ENCODE measurements at places on chromosomes 13 and 19.
A peak's percentile ranks its signal among the peaks of the same experiment; 100 is the strongest.

- DNase-seq, result no peak
Measured at GRCh38 chr13:113182046-113182445, 23.6 kb downstream of the PROZ start.

DNA sequence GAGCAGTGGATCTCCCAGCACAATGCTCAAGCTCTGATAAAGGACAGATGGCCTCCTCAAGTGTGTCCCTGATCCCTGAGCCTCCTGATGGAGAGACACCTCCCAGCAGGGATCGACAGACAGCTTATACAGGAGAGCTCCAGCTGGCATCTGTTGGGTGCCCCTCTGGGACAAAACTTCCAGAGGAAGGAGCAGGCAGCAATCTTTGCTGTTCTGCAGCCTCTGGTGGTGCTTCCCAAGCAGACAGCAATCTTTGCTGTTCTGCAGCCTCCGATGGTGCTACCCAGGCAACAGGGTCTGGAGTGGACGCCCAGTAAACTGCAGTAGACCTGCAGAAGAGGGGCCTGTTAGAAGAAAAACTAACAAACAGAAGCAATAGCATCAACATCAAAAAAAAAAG lies 349.3 kb upstream of the SPRY2 start:
- DNase-seq, result no peak

DNA sequence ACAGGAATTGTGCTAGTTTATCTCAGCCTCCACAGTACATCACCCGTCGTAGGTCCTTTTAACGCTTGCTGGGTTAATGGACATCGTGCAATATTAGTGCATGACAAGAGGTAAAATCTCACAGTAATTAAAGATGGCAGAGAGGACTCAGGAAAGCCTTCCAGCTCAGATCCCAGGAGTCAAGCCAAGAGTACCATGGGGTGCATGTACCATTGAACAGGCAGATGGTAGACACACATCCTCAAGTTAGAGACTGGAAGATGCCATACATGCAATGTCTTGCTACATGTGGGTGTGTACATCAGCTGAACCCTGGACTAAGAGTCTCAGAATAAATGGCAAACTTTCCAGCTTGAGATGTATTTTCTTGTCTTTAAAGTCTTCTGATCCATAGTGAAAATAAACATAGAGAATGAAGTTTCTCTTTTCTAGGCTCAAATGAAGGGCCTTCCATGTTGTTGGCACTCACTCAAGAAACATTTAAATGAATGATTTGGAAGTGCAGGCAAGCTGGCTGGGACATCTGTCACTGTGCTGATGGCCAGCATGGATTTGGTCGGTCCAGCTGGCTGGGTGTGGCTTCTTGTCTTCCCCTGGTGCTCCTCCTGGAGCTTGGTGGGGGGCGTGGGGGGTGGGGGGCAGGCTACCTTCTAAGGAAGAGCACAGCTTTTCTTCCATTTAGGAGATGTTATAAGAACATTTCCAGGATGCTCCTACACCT lies 290.9 kb upstream of the MAB21L1 start:
- no peak for DNase-seq

- peak; percentile 63 for DNase-seq
Measured at GRCh38 chr19:46081928-46082727, 41.3 kb upstream of the IGFL4 start.

DNA sequence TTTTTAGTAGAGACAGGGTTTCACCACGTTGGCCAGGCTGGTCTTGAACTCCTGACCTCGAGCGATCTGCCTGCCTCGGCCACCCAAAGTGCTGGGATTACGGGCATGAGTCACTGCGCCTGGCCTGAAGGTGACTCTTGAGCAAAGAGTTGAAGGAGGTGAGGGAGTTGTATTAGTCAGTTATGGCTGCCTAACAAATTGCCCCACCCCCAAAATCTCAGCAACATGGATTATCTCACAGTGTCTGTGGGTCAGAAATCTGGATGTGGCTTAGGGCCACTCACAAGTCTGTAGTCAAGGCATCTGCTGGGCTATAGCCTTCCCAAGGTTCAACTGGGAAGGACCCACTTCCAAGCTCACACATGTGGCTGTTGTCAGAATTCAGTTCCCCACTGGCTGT lies 52.8 kb upstream of the ADGRE5 start:
- DNase-seq, result no peak

- DNase-seq, result no peak
Measured at GRCh38 chr13:73187106-73187505, 128.3 kb downstream of the KLF5 start.

- no peak for DNase-seq
Measured at GRCh38 chr19:6209233-6209632, 70.5 kb downstream of the MLLT1 start.

GRCh38 chr19:6185835-6186834 lies 50.7 kb downstream of the ACSBG2 start:
- DNase-seq, result no peak

GRCh38 chr13:97328222-97328790 lies 105.7 kb upstream of the RAP2A start:
- no peak for DNase-seq

DNA sequence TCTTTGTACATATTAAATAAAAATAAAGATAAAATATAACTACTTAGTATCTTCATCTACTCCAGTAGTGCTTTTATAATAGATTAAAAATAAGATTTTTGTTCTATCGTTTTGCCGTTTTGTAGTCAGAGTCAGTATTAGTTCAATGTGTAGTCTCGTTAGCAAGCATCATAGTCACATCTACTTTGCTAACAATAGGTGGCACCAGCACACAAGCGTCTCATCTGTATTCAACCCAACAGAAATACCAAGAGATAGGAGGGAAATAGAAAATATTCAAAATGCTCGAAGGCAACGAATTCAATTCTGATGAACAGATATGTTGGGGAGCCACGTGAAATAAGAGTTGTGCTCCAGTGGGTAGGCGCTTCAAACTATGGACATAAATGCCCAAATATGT lies 21.4 kb upstream of the MICU2 start:
- DNase-seq, result peak; percentile 36

DNA sequence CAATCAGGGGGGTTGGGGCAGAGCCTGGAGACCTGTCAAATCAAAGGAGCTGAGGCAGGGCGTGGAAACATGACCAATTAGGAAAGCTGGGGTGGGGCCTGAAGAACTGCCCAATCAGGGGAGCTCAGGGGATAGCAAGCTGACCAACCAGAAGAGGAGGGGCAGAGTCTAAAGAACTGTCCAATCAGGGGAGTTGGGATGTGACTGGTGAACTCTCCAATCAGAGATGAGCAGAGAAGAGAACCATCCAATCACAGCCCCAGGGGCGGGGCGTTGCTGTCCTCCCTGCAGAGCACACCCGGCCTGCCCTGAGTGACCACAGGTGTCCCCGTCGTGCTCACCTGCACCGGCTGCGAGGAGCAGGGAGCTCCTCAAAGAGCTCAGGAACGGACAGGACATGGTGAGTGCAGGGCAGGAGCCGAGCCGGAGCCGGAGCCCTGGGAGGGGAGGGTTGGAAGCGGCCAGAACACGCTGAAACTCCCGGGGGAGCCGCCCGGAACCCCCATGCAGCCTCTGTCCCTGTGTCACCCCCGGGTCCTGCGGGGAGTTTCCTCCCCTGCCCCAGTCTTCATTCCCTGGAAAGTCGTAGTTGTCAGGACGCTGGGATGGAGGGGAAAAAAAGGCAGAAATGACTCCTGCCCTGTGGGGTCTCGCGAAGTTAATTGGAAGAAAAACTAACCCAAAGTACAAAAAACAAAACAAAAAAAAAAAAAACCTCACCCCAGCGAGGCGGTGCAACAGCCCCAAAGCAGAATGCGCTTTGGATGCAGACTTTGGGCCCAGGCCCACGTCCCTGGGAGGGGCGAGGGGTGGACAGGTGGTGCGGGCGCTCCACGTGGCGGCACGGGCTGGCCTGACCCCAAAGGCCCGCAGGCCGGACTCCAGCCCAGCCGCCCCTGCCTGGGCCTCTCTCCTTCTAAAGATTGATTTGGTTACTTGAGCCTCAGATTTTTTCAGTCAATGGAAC lies at the start of gene ZNF556:
Gene ZNF556, plus strand, starts transcription at position 311 of the 967 bp plus-strand sequence. Its CDS starts 87 bp downstream, at position 398.
- DNase-seq, result peak; percentile 99

DNA sequence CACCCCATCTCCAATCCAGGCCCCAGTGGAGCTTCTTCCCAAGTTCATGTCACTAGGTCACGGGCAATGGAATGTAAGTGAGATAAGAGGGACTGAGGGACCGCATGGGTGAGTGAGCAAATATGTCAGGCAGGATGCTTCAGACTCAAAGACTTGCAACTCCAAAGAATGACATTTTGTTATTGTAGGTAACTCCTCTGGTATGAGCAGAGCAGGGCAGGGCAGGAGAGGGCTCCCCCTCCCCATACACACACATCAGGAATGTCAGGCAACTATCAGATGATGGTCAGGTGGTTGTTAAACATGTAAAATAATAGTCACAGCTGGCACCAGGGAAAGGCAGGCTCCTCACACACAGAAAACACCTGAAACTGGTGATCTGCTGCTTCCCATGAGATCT lies 10.6 kb downstream of the ERVV-2 start:
- no peak for DNase-seq

GRCh38 chr19:42200116-42200715 lies 17.3 kb downstream of the DEDD2 start:
- no peak for DNase-seq

DNA sequence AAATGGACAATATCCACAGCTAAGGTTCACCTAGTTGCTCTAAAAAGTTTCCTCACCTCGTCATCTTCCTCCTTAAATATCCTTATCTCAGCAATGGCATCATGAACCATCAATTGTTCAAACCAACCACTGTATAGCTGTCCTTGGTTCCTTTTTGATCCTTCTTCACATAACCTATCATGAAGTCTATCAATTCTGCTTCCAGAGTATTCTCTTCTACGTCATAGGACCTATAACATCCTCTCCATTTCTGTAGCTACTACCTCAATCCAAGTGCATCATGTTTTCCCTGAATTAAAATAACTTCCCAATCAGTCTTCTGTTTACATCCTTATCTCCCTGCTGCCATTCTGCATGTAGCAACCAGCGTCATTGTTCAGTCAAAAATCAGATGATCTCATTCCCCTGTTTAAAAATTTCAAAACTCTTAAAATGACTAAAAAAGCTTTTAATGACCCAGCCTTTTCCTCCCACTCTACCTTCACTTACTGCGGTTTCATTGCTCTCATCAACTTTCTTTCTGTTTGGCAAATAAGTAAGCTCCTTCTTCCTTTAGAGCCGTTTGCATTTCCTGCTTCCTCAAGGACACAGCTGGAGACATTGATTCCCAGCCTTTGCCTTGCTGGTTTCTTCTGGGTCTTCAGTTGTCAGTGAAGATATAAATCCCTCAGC lies 223.9 kb upstream of the MIR17HG start:
- no peak for DNase-seq

DNA sequence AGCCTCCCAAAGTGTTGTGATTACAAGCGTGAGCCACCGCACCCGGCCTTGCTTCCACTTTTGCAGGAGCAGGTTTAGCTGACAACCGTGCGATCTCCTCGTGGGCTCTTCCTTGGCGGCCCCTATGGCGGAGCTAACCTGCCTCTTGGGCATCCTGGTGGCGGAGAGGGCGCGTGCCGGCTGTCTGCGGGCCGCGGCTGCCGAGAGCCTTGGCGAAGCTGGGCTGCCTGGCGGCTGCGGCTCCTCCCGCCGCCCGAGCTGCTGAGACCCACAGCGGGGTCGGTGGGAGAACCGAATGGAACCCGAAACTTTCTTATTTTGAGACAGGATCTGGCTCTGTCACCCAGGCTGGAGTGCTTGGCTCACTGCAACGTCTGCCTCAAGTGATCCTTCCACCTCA lies 55.7 kb downstream of the NLRP12 start:
- no peak for DNase-seq

- no peak for DNase-seq
Measured at GRCh38 chr13:92312823-92313222, 913.8 kb upstream of the GPC6 start.

- no peak for DNase-seq
Measured at GRCh38 chr19:41714598-41714997, 6.2 kb downstream of the CEACAM5 start.

- peak; percentile 55 for DNase-seq
Measured at GRCh38 chr19:1206150-1206863, 729 bp downstream of the STK11 start.

GRCh38 chr19:5397804-5398692 lies 57.2 kb upstream of the ZNRF4 start:
- DNase-seq, result peak; percentile 81

DNA sequence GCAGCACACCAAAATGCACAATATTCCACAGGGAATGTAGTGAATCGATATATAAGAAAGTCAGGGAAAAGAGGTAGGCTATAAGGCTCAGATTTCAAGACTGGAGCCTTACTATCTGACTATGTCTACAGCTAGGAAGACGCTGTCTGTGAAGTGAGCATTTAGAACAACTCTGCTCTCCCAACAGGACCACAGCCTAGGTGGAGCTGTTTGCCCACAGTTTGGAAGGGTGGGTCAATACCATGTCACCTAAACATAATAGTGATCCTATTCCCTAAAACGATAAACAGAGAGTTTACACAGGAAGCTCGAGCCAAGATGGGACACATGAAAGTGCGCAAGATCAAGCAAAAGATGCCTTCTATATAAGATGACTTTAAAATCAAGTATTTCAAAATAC lies 2486.0 kb upstream of the PCDH20 start:
- no peak for DNase-seq

- peak; percentile 85 for DNase-seq
Measured at GRCh38 chr19:42422901-42423461, 4.2 kb downstream of the LIPE start.

DNA sequence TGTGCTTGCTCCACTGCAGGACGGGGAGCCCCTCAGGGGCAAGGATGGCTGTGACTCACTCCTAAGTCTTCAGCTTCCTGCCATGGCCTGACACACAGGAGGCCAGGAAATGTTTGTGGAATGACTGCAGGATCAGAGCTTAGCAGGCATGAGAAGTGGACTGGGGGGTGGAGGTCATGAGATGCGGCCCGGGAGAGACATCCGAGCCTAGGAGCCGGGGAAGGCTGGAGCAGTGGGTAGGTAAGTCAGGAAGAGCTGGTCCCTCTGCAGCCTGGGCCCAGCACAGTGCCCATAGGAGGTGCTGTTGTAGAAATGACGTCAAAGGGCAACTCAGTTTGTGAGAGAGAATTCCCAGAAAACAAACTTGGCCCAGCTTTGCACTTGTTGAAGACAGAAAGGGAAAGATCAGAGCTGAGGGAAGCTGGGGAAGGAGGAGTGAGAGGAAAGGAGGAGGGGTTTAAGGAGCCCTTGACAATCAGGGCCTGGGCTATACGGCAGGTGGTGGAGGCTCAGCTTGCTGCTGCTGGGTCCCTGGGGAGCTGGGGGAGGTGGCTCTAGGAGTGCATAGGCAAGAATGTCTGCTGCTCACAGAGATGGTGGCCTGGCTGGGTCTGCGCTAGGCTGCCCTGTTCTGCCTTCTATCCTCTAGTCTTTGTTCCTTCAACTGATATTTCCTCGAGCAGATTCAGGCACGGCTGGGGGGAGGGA lies 18.5 kb downstream of the POU2F2 start:
- DNase-seq, result no peak

GRCh38 chr13:47813718-47814117 lies 187.4 kb downstream of the SUCLA2 start:
- no peak for DNase-seq

DNA sequence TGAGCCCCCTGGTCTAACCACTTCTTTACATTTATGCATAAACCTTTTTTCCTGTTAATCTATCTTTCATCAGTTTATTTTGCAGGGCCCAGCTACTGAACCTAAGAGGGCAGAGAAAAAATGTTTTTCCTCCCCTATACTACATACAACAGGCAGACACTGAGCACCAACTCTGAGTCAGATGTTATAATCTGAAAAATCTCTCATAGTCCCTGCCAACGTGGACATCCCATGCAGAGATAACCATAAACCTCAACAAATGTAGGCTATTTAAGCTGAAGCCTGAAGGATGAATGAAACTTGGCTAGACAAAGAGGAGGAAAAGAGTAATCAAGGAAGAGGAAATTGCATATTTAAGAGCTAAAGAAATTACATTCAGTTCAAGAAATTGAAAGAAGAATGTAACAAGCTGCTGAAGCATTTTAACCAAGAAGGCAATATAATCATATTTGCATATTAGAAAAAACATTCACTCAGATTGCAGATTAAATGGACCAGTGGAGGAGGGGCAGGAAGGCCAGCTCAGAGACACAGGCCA lies 2.6 kb downstream of the NEK3 start:
- DNase-seq, result no peak
